NCI-H2171 (cell line): ENCODE measurements at places on chromosomes 7 and 10.

GRCh38 chr10:79245539-79246208 is 101.6 kb upstream of the PPIF start:
- DNase-seq: no peak

- DNase-seq: no peak
Measured at GRCh38 chr7:135151132-135151531, 3.3 kb downstream of the TMEM140 start.

GRCh38 chr10:29176845-29177832 is 111.7 kb upstream of the LYZL1 start:
- DNase-seq: no peak

GRCh38 chr10:87983716-87984115 is 120.3 kb downstream of the PTEN start:
- no peak for DNase-seq

- DNase-seq: no peak
Measured at GRCh38 chr10:114508376-114508775, 104.1 kb upstream of the AFAP1L2 start.

- DNase-seq: no peak
Measured at GRCh38 chr10:74500816-74501215, 325.6 kb upstream of the KAT6B start.

- DNase-seq: no peak
Measured at GRCh38 chr10:72888151-72888638, 5.3 kb upstream of the OIT3 start.

GRCh38 chr7:99762680-99763327 is 21.2 kb downstream of the CYP3A4 start:
- DNase-seq: no peak
